ENCODE measurements at places on chromosomes 5 and 9. TPM values are rescaled to one million over a fixed set of nuclear protein-coding genes. Genes with fewer than 3 reads are reported as not detected.

GRCh38 chr9:96331236-96331947 is 29.4 kb upstream of the HSD17B3 start:
- no peak for DNase-seq

- no peak for DNase-seq
Measured at GRCh38 chr5:133456933-133457402, 155.4 kb downstream of the FSTL4 start.

DNA sequence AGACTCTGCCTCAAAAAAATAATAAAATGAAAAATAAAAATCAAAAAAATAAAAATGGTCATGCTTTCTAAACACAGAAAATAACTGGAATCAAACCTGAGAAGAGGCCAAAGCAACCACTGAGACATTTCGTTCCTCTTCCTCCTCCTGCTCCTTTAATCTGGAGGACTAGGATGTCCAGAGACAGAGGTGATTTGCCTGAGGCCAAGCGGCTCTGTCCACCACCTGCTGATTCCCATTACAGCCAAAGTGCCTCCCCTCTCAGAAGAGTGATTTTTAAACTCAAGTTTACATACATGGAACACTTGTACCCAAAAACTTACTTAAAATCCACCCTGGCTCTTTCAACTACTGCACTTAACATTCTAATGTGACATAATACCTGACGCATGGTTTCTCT is 65.6 kb downstream of the TLE1 start:
- DNase-seq, result no peak

- no peak for DNase-seq
Measured at GRCh38 chr9:108991479-108991878, 21.8 kb downstream of the CTNNAL1 start.

Gene ANKRD33B
- polyA plus RNA-seq, result 1.9 TPM

DNA sequence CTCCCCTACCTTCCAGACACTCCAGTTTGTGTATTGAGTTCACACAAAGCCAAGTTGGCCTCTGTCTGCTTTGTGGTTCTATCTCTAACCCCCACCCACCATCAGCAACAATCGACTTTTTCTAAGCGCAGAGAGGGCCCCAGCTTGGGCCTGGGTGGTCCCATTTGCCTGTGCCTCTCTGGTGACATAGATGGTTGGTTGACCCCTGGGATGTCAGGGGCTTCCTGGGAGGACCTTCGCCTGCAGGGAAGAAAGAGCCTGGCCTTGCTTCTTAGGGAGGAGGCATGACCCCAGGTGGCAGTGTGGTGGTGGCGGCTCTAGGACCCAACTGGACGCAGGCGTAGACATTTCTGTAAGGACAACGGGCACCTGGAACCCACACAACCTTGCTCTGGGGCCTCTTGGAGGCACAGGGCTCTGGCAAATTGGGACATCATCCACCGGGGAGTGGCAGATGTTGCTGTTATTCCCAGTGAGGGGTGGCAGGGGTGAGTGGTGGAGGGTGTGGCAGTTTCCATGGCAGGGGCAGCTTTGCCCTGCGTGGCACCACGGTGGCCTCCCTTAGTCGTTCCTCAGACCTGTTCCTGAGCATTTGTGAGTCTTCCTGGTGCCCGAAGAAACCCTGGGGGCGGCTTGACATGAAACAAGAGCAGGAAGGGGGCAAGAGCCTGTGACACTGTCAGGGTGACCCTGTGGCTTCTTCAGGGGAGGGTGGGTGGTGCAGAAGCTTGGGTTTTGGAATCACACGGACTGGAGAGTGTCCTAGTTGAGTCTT is 171.0 kb upstream of the IER5L start:
- DNase-seq, result no peak

DNA sequence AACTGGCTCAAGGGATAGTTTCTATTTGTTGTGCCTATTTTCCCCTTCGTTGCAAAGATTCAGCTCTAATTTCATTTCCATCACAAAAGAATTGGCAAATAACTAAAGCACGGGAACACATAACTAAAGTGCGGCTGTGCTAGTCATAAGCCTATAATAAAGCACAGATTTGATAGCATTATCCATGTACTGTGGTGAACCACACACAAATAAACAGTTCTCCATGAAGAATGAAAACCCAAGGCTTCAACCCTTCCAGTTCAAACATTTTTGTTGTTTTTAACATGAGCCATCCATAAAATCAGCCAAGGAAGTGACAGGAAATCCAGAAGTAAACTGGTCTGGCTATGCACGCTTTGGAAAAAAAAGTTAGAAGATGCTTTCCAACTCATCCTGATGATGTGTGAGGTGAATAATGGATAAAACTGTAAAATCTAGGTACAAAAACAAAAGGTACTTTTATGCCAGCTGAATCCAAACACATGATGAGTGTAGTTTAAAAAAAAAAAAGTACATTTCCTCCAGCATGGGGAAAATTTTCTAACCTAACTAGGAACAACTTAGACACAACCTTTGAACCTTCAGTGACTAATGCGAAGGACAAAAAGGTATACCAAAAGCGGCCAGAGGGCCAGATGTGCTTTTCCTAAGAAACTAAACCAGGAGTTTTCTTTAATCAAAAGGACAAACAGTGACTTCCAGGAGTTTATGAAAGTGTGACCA is 10.2 kb downstream of the ZNF608 start:
- DNase-seq, result no peak

DNA sequence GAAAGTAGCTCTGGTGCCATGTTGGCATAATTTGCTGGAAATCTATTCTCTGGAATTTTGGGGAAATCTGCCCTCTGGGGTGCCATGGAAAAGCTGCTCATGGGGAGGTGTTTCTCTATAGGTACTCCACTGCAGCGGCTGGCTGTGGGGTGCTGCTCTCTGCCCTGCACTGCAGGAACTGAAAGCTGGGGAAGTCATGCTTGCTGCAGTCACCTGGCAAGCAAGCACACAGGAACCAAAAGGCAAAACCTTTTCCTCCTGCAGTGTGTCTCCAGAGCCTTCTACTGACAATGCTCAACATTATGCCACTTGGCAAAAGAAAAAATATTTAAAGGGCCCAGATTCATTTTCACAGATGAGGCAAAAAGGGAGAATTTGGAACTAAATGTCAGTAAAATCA is 25.8 kb upstream of the CARNMT1 start:
- no peak for DNase-seq

- DNase-seq, result no peak
Measured at GRCh38 chr9:115712981-115713380, 440.6 kb upstream of the PAPPA start.

Gene SIT1
- polyA plus RNA-seq, result 0.28 TPM

Gene KIF12
- 142 TPM for polyA plus RNA-seq

Gene PDE8B
- 7.8 TPM for polyA plus RNA-seq

- no peak for DNase-seq
Measured at GRCh38 chr9:132439153-132439552, 29.1 kb downstream of the CFAP77 start.

DNA sequence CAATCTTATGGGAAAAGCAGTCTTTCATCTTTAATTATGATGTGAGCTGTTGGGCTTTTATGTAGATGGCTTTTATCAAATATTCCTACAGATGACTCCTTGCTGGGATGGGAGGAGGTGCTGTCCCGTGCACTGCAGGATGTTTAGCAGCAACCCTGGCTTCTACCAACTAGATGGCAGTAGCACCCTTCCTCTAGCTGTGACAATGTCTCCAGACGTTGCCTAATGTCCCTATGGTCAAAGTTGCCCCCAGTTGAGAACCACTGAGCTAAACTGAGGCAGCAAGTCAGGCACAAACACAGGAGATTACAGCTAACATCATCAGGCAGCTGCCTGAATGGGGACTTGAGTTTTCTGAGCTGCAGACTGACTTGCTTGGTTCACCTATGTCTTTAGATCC is 401.9 kb upstream of the PDE4D start:
- DNase-seq, result no peak

GRCh38 chr5:71949772-71950171 is 157.5 kb upstream of the MAP1B start:
- DNase-seq, result no peak

GRCh38 chr9:76545191-76545590 is 86.2 kb downstream of the GCNT1 start:
- DNase-seq, result no peak

- DNase-seq, result no peak
Measured at GRCh38 chr5:33934176-33934575, 2.0 kb upstream of the RXFP3 start.

Data from renal cortex interstitium (tissue), 15 donors.